ENCODE measurements at places on chromosomes 11 and 22. TPM values are rescaled to one million over a fixed set of nuclear protein-coding genes. Genes with fewer than 3 reads are reported as not detected.

- DNase-seq = no peak
Measured at GRCh38 chr11:29628609-29629008, 388.2 kb downstream of the KCNA4 start.

Gene SLC22A9
- not detected for total RNA-seq

DNA sequence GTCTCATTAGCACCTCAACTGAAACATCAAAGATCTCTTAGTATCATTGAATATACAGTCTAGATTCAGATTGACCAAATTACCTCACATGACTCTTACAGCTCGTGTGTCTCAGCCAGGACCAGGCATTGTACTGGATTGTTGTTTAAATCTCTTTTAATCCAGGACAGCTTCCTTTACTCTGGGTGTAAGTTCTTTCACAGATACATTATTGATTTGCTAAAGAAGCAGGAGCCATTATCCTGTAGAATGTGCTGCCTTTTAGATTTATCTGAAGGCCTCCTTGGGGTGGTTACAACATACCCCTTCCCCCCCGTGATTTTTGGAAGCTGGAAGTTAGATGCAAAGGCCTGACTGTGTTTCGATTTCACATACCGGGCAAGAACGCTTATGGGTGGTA is 4.2 kb downstream of the MCM5 start:
- no peak for DNase-seq

GRCh38 chr11:122755409-122755808 is 82.9 kb upstream of the CRTAM start:
- no peak for DNase-seq

GRCh38 chr11:46537537-46538295 is 56.1 kb downstream of the AMBRA1 start:
- DNase-seq = peak; percentile 39

Gene TNNI2
- total RNA-seq = 0.27 TPM

Gene ZNF70
- 2.7 TPM for total RNA-seq

- DNase-seq = no peak
Measured at GRCh38 chr11:64969209-64969608, 2.7 kb downstream of the MAJIN start.

GRCh38 chr22:38505541-38506117 is 482 bp downstream of the DDX17 start:
- no peak for DNase-seq

DNA sequence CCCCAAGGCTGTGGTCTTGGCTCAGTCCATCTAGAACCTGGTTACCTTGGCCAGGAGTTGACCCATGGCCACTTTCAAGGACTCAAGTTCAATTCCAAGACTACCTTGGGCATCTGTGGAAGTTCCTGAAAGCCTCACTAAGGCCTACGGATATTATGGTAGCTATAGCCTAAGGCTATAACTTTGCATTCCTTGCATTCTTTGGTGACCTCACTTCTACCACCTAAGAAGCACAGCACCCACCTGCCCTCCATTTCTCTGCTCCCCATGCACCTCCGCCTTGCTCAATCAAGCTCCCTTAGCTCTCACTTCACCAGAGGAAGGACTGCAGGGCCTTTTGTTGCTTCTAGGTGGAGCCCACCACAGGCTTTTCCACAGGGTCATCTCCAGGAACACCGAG is 50.3 kb upstream of the GALNT18 start:
- no peak for DNase-seq

GRCh38 chr11:68406324-68407313 is 53.9 kb upstream of the PPP6R3 start:
- no peak for DNase-seq

Gene KRTAP5-9
- not detected for total RNA-seq

Gene PRR33
- 0.05 TPM for total RNA-seq

Gene C11orf97
- total RNA-seq = not detected

Gene KRTAP5-10
- total RNA-seq = not detected

Gene ABCG4
- total RNA-seq = 0.11 TPM

Gene API5
- total RNA-seq = 164 TPM

Gene POU2AF3
- total RNA-seq = not detected

Gene SLC6A5
- total RNA-seq = not detected

- no peak for DNase-seq
Measured at GRCh38 chr22:24379536-24379935, 47.9 kb upstream of the ADORA2A start.

- DNase-seq = no peak
Measured at GRCh38 chr11:20337526-20338154, 25.9 kb upstream of the HTATIP2 start.

GRCh38 chr22:26825960-26826935 is 168.9 kb downstream of the MIAT start:
- no peak for DNase-seq

- DNase-seq = no peak
Measured at GRCh38 chr11:82080160-82080559, 653.5 kb downstream of the FAM181B start.

Gene IGF2
- 0.16 TPM for total RNA-seq

Gene LRRC74B
- total RNA-seq = not detected

DNA sequence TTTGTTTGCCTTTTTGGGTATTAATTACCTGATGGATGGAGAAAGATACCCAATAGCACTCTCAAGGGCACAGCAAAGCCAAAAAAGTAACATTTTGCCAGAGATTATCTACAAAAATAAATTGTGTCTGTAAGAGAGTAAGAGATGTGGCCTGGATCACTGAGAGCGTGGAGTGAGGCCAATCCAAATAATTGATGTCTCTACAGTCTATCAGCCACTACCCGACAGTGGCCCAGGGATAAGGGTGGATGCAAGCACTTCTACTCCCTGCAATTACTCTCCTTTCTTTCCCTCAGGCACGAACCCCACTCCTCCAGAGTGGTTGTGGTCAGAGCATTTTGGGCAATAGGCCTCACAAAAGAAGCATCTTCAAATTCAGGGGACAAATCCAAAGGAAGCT is 92.3 kb upstream of the ZC3H12C start:
- no peak for DNase-seq

DNA sequence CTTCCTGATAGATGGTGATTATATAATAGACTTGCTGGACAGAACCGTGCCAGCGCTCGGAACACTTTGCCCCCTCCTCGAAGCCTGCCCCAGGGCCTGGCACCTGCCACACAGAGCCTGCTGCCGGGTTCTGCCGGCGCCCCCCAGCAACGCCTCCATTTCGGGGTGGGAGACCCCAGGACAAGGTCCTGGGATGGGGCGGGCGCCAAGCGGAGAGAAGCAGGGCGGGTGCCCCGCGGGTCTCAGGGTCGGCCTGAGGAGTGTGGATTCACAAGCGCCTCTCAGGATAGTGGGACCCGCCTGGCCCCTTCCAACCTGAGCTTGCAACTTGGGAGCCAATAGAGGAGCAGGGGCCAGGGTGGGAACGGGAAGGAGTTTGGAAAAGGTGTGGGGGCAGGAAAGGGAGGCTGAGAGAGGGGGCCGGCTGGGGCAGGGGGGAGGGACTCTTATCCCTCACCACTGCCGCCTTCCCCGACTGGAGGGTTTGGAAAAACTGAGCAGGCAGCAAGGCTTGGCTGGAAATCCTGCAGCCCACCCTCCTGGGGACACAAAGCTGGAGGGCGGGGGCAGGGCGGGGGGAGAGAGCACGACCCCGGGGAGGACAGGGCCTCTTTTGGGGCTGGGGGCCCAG is 3.3 kb upstream of the BCL9L start:
- peak; percentile 51 for DNase-seq

- peak; percentile 59 for DNase-seq
Measured at GRCh38 chr11:72642884-72643522, 31.2 kb downstream of the PDE2A start.

- DNase-seq = no peak
Measured at GRCh38 chr11:65663639-65664200, 1.0 kb upstream of the RELA start.

DNA sequence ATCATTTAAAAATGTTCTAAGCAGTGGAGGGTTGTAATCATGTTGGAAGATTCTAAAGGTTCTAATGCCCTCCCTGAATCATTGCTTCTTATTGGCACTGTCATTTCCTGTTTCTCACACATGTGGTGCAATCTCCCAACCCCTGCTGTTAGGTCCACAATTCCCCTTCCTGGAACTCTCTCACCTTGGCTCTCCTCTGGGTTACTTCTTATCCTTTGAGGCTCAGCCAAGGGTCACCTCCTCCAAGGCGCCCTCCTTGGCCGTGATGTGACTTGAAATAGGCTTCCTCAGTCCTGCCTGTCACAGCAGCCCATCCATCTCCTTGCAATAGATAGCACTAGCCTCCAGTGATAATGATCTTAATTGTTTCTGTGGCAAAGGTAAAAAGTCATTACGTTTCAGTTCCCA is 149.8 kb downstream of the TTC17 start:
- DNase-seq = no peak

GRCh38 chr11:19524171-19524671 is 188.4 kb upstream of the NAV2 start:
- no peak for DNase-seq

DNA sequence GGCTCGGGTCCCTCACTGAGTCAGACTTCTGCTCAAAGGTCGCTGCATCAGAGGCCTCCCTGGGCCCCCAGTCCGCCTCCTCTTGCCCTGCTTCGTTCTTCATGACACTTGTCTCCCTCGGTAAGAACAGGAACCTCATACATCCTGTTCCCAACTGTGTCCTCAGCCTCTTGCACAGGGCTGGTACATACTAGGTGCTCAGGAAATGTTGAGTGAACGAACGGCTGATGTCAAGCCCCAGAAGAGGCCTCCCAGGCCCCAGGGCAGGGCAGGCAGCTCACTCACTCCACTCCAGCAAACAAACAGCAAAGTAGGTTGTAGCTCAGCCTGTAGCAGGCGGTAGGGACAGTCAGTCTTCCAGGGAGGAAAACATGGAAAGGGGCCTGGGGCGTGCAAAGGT is 17.2 kb downstream of the SYNGR1 start:
- DNase-seq = no peak

GRCh38 chr11:62918531-62918930 is 2.6 kb downstream of the CHRM1 start:
- DNase-seq = no peak

DNA sequence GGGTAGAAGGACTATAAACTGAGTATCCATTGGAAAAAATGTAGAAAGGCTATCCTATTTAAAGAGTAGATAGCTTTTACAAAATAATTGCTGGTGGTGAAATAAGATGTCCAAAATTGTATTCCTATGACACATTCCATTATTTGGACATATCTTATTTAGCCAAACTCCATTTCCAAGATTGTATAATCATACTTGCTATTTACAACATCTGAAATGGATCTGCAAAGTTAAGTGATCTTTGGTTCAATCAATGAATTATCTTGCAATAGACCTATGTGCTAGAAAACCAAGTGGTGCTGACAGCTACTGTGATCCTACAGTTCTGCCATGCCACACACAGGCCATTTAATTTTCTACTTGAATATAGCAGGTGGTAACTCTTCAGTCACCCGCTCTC is 11.0 kb upstream of the BLID start:
- no peak for DNase-seq

DNA sequence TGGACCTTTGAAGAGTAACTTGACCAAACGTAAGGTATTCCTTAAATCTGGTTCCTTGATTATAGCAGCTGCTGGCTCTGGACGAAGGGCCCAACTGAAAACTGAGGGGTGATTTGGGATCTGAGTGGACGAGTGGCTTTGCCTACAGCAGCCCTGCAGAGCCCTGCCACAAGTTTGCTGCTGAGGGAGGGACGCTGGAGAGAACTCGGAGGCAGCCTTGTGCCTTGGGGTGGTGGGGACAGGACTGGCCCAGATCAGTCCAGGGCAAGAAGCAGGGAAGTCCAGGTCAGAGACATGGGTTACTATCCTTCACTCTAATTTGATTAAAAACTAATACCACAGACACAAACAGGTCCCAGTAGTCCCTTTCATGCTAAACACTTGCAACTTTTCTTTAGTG is 89.6 kb upstream of the PITPNB start:
- no peak for DNase-seq

DNA sequence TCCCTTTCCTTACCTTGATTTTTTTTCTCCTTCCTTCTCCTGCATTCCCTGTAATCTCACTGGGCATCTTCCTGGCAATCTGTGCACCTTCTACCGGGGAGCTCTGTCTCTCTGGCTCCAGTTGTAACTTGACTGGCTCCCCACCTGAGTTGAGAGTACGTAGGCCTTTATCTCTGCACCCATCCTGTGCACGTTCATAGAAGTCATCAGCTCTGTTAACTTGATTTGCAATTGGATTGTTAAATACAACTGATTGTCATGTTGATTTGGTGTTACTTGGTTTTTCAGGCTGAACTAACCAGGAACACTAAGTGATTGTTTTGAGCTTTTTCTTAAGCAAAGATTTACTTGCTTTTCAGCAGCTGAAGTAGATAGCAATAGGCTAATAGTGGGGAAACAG is 11.8 kb downstream of the SWAP70 start:
- no peak for DNase-seq

DNA sequence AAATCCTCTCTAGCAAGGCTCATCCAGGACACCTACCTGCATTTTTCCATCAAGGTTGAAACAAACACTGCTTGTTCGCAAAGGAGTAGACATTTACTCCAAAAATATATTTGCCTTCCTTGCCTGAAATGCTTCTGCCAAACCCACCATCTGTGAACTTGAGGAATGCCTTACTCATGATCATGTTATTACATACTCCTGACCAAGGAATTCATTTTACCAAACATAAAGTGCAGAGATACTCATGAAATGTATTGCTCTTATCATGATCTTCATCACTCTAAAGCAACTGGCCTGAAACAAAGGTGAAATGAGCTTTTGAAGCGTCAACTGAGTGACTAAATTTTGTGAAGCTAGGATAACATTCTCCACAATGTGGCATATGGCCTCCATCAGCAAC is 243.1 kb upstream of the CCDC179 start:
- no peak for DNase-seq

Gene VSTM5
- not detected for total RNA-seq

Gene APOA1
- total RNA-seq = not detected

GRCh38 chr11:120635136-120635810 is 123.7 kb downstream of the GRIK4 start:
- no peak for DNase-seq

- no peak for DNase-seq
Measured at GRCh38 chr11:12154871-12155668, 44.7 kb downstream of the MICAL2 start.

DNA sequence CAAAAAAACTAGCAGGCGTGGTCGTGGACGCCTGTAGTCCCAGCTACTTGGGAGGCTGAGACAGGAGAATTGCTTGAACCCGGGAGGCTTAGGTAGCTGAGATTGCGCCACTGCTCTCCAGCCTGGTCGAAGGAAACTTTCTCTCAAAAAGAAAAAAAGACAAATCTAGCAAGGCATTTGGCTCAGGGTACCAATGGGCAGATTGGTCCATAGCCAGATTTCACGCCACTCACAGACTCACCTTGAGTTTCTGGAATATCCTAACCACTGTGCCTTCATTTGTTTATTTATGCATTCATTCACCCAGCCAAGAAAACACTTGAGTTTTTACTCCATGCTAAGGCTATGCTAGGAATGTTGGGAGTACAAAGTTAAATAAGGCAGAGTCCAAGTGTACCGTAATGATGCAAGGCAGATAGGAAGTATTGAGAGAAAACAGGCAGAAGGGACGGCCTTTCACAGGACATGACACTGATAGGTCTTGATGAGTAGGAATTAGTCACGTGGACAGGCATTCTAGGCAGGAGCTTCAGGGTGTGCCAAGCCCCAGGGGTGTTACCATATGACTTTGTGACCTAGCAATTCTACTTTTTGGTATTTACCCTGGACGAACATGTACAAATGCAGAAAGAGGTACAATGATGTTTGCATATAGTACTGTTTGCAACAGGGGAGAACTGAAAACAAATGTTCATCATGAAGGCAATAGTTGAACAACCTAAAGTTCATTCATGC is 3.0 kb upstream of the PACSIN3 start:
- no peak for DNase-seq

All from activated T-helper 2 cell treated with anti-CD3 and anti-CD28 coated beads, Interferon-gamma antibody, Interleukin-2, Interleukin-4, amounts not matched to agents 10 μg/mL and 5 μg/mL and 100 μg/mL, durations not matched to agents 14 hours and 24 hours and 36 hours (primary cell).